ENCODE measurements at places on chromosomes 7 and 10. TPM values are rescaled to one million over a fixed set of nuclear protein-coding genes. Genes with fewer than 3 reads are reported as not detected.

DNA sequence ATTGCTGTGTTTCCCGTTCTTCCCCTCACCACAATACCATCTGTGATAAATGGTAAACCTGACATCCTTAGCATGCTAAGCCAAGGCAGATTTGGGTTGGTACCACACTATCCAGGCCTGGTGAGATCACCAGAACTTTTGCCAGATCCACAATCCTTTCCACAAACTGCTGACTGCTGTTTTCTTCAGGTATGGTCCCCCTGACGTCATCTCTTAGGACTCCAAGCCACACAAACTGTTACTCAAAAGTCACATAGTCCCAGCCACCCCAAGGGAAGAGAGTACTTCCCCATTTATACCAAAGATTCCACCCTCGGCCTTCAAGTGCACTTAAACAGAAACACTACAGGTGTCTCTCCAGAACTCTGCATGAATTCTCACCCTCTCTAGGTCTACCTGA, 34.8 kb downstream of the SLC25A13 start:
- no peaks in the 10 kb centered on the region for H3K4me1 ChIP-seq
- no peak for DNase-seq
- no peaks in the 10 kb centered on the region for H3K27me3 ChIP-seq
- H3K4me3 ChIP-seq, result no peak overlapping the region

GRCh38 chr7:93944673-93945072, 23.1 kb downstream of the GNG11 start:
- H3K27ac ChIP-seq, result no peak overlapping the region
- no peaks in the 10 kb centered on the region for H3K36me3 ChIP-seq
- H3K27me3 ChIP-seq, result no peaks in the 10 kb centered on the region
- no peak overlapping the region for H3K4me3 ChIP-seq
- DNase-seq, result peak; percentile 52

The UBE2D1 gene
- 12.1 TPM for total RNA-seq

DNA sequence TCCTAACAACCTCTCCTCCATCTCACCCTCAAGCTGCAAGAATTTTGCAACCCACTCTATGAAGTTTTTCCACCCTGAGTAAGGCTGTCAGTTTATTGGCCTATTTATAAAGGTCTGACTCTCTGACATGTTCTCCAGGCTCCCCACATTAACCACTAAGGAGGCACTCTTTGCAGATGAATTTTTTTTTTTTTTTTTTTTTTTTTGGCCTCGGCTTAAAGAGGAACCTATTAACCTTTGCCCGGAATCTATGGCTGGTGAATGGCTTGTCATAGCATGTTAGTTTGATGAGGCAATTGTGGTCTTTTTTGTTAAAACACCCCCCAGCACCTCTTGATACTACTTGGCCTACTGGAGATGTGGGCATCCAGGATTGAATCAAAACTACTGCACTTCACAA, 57.1 kb downstream of the TBXAS1 start:
- no peaks in the 10 kb centered on the region for H3K27me3 ChIP-seq
- H3K4me3 ChIP-seq, result no peak overlapping the region
- H3K27ac ChIP-seq, result no peak overlapping the region
- H3K36me3 ChIP-seq, result no peaks in the 10 kb centered on the region
- DNase-seq, result peak; percentile 42
- H3K4me1 ChIP-seq, result no peaks in the 10 kb centered on the region

DNA sequence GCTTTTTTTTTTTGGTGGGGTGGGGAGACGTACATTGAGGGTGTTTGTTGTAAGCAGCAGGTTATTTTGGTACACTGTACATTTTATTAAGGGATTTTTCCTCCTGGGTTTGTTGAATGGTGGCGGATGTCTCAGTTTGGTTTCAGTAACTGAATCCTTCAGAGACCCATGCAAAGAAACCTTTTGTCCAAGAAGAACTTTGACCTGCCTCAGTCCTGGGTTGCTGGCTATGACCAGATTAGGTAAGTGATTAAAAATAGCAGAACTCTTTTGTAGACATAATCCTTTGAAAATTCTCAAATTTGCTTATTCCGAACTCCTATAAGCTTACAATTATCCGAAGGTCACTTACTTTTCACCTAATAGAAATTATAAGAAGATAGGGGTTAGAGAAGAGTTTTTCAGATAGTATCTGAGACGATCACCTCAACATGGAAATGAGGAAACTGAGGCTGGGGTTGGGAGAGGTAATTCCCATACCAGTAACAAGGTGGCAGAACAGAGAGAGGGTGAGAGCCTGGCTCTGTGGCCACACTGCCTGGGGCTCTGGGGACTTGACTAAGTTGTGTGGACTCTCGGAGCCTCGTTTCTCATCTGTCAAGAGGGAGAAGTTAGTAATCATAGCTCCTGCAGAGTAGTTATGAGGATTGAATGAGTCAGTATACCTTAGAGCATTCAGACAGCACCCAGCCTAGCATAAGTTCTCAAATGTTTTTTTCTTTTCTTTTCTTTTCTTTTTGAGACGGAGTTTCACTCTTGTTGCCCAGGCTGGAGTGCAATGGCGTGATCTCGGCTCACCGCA, 87.4 kb downstream of the CCNY start:
- no peak overlapping the region for H3K4me3 ChIP-seq
- no peak overlapping the region for H3K27ac ChIP-seq
- H3K27me3 ChIP-seq, result no peaks in the 10 kb centered on the region
- no peaks in the 10 kb centered on the region for H3K36me3 ChIP-seq

- no peak overlapping the region for H3K4me3 ChIP-seq
- no peaks in the 10 kb centered on the region for H3K36me3 ChIP-seq
- no peaks in the 10 kb centered on the region for H3K4me1 ChIP-seq
- H3K27me3 ChIP-seq, result no peaks in the 10 kb centered on the region
- H3K27ac ChIP-seq, result no peak overlapping the region
Measured at GRCh38 chr10:19556666-19557065, 259.6 kb upstream of the PLXDC2 start.

DNA sequence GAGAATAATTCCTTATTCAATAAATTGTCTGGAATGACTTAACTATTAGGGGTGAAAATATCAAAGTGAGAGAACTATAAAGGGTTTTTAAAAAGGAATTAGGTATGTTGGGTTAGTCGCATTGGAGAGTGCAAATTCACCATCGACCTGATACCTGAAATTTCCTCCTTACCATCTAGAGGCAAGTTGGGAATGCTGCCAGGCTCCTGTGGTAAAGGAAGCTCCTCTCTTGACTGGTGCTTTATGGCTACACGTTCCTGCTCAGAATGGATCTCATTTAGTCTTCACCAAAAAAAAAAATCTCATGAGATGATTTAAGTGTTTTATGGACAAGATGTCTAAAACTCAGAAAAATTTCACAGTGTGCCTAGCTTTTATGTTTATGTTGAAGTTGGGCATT, 129.8 kb downstream of the EGFR start:
- no peaks in the 10 kb centered on the region for H3K27me3 ChIP-seq
- DNase-seq, result peak; percentile 13
- no peak overlapping the region for H3K27ac ChIP-seq
- H3K4me1 ChIP-seq, result peaks cover 2% of the 10 kb centered on the region
- H3K4me3 ChIP-seq, result no peak overlapping the region
- H3K36me3 ChIP-seq, result peaks cover 43% of the 10 kb centered on the region

GRCh38 chr7:44654255-44654796, 47.9 kb downstream of the OGDH start:
- no peak overlapping the region for H3K4me3 ChIP-seq
- no peak for DNase-seq
- no peaks in the 10 kb centered on the region for H3K27me3 ChIP-seq
- peaks cover 5% of the 10 kb centered on the region for H3K36me3 ChIP-seq

DNA sequence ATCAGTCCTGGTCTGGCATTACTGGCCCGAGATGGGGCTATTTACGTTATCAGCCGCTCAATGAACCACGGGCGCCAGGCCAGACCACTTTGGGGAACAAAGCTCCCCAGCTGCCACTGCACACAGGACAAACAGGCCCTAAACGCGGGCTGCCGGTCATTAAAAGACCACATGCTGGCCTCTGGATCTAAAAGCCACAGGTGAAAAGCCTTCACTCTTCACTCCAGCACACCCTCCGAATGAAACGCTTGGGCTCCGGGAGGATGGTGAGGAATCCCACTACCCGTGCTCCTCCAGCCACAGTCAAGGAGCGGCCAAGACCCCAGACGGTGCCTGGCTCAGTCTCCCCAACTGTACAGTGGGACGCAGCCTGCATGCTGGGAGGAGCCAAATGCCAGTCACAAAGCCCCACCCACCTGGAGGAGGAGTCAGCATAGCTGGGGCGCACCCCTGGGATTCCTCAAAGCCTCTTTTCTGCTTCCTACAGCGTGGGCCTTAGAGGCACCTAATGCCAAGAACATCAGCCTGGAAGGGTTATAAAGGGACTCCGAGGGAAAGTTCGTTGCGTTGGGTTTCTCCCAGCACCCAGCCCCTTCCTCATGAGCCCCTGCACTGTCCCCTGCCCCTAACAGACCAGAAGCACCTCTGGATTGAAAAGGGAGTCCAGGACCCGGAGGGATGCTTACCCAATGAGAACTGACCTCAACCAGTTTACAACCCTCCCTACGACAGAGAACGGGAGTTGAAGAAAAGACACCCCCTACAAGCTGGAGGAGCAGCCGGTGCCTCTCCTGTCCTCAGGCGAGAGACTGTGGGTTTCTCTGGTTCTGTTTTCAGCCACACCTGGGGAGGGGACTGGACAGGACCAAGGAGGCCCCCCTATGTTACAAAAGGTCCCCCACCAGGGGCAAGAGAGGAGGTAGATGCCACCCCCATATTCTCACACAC, 4.7 kb downstream of the PDGFA start:
- H3K27ac ChIP-seq, result peak overlapping the region; percentile 46
- DNase-seq, result peak; percentile 60
- H3K4me3 ChIP-seq, result no peak overlapping the region

The DTX2 gene
- 2.6 TPM for total RNA-seq

GRCh38 chr7:55548295-55548731, 24.0 kb downstream of the VOPP1 start:
- no peaks in the 10 kb centered on the region for H3K36me3 ChIP-seq
- H3K27ac ChIP-seq, result no peak overlapping the region
- H3K4me3 ChIP-seq, result no peak overlapping the region

DNA sequence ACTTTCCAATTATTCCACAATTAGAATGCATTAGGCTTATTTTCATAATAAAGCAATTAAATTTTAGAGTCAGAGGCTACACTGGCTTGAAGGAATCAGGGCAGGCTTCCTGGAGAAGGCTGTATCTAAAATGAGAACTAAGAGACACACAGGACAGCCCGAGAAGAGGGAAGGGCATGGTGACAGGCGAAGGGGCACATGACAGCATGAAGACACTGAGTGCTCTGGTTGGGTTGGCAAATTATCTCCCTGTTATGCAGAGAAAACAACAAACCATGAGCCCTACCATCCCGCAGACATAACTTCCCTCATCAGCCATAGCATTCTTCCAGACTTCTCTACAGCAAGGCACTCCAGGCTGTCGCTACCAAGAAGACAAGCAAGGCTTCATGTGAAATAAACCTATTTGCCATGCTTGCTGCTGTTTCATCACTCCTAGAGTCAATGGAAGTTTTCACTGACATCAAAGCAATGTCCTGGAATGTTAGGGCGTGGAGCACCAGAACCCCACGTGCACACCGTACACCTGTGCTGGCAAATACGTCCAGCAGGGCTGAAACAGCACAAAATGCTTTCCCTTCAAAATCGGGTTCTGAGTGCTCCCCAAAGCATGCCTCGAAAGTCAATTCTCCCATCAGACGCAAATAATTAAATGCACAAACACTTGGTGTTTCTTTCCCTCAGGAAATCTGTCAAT, 21.3 kb downstream of the VOPP1 start:
- H3K36me3 ChIP-seq, result no peaks in the 10 kb centered on the region
- H3K4me1 ChIP-seq, result peaks cover 8% of the 10 kb centered on the region
- H3K4me3 ChIP-seq, result no peak overlapping the region
- H3K27me3 ChIP-seq, result no peaks in the 10 kb centered on the region
- no peak overlapping the region for H3K27ac ChIP-seq

- H3K4me1 ChIP-seq, result peaks cover 12% of the 10 kb centered on the region
- DNase-seq, result no peak
- H3K27me3 ChIP-seq, result no peaks in the 10 kb centered on the region
- no peaks in the 10 kb centered on the region for H3K36me3 ChIP-seq
Measured at GRCh38 chr10:18664841-18665478, 5.7 kb downstream of the ARL5B start.

GRCh38 chr7:69399401-69399800, 198.9 kb upstream of the AUTS2 start:
- DNase-seq, result peak; percentile 75
- H3K4me1 ChIP-seq, result no peaks in the 10 kb centered on the region
- no peak overlapping the region for H3K4me3 ChIP-seq
- no peaks in the 10 kb centered on the region for H3K36me3 ChIP-seq
- no peak overlapping the region for H3K27ac ChIP-seq

- no peak overlapping the region for H3K27ac ChIP-seq
- no peaks in the 10 kb centered on the region for H3K36me3 ChIP-seq
- no peak overlapping the region for H3K4me3 ChIP-seq
- DNase-seq, result no peak
Measured at GRCh38 chr7:42175834-42176723, 60.9 kb downstream of the GLI3 start.

- no peaks in the 10 kb centered on the region for H3K36me3 ChIP-seq
- H3K27ac ChIP-seq, result no peak overlapping the region
- no peaks in the 10 kb centered on the region for H3K27me3 ChIP-seq
- H3K4me3 ChIP-seq, result no peak overlapping the region
- peaks cover 7% of the 10 kb centered on the region for H3K4me1 ChIP-seq
Measured at GRCh38 chr10:30686708-30687107, 57.2 kb upstream of the LYZL2 start.

- H3K4me1 ChIP-seq, result no peaks in the 10 kb centered on the region
- no peak overlapping the region for H3K4me3 ChIP-seq
- no peaks in the 10 kb centered on the region for H3K36me3 ChIP-seq
- H3K27me3 ChIP-seq, result no peaks in the 10 kb centered on the region
- H3K27ac ChIP-seq, result no peak overlapping the region
- no peak for DNase-seq
Measured at GRCh38 chr10:82464191-82464818, 589.3 kb downstream of the NRG3 start.

DNA sequence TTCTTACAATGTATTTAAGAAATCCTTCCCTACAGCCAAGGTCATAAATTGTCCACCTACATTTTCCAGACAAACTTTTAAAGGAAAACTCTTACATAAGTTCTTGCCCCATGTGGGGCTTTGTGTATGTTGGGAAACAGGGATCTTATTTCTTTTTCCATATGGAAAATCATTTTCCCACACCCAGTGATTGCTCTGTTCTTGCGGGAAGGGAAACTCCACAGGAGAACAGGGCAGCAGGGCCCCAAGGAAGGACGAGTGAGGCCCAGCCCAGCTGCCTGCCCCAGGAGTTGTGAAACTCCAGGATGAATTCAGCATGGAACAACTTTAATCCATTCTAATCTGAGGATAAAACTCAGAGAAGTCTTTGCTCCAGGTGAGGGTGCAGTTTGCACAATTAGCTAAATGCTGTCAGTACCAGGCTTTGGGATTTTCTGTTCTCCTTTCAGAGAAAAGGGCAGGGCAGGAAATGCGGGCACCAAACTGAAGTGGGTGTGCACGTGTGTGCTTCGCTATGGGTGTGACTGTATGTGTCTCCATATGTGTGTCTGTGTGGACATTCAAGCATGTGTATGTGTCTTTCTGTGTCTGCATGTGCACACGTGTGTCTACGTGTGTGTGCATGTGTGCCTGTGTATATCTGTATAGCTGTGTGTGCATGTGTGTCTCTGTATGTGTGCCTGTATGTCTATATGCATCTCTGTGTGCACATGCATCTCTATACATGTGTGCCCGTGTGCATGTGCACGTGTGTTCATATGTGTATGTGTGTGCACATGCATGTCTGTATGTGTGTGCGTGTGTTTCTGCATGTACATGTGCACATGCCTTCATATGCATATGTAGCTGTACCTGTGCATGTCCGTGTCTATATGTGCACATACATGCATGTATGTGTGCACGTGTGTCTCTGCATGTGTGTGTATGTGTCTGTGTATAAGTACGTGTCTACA, 102.0 kb upstream of the FAM20C start:
- no peaks in the 10 kb centered on the region for H3K27me3 ChIP-seq
- H3K27ac ChIP-seq, result peak overlapping the region; percentile 58
- peak; percentile 53 for DNase-seq
- H3K36me3 ChIP-seq, result no peaks in the 10 kb centered on the region

Measured in fibroblast of lung (primary cell).